ENCODE measurements at places on chromosomes 13 and 19. TPM values are rescaled to one million over a fixed set of nuclear protein-coding genes. Genes with fewer than 3 reads are reported as not detected.

RLN3 gene
- not detected for total RNA-seq

MADCAM1 gene
- 0.14 TPM for total RNA-seq

CPB2 gene
- not detected for total RNA-seq

CGB7 gene
- not detected for total RNA-seq

BEST2 gene
- not detected for total RNA-seq

ZNF154 gene
- 4.4 TPM for total RNA-seq

ESD gene
- 162 TPM for total RNA-seq

CGB3 gene
- not detected for total RNA-seq

POU4F1 gene
- total RNA-seq: 0.26 TPM

KCNJ14 gene
- 1.1 TPM for total RNA-seq

ZNF726 gene
- total RNA-seq: 19.1 TPM

LCP1 gene
- total RNA-seq: 1,060 TPM

SF3A2 gene
- total RNA-seq: 146 TPM

- peak; percentile 33 for DNase-seq
- peak overlapping the region; percentile 83 for H3K27ac ChIP-seq
- peaks cover 29% of the 10 kb centered on the region for H3K4me1 ChIP-seq
Measured at GRCh38 chr13:51950722-51951121, 60.5 kb downstream of the ATP7B start.

DNA sequence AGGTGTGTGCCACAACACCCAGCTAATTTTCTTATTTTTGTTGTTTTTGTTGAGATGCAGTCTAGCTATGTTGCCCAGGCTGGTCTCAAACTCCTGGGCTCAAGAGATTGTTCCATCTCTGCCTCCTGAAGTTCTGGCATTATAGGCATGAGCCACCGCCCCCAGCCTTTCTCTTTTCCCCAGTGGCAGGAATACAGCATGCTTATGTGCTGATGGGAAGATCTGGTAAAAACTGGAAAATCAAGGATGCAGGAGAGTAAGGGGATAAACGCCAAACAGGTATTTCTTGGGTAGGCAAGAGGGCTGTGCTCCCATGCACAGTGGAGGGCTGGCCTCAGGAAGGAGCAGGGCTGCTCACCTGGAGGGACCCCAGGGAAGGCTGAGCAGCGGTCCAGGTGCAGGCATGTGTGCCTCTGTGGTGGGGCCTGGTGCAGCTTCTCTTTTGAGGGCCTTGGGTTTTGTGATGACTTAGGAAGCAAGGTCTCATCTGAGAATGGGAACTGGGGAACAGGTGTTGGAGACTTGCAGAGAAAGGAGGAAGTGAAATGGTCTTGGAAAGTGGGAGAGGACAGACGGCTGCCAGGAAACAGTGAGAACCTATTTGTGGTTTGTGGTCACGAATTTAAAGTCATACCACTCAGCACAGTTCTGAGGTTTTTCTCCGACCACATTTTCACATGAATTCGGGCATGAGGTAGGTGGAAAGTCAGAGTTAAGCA, 106.5 kb downstream of the TEX26 start:
- H3K4me3 ChIP-seq: peak overlapping the region; percentile 22
- DNase-seq: peak; percentile 41
- peak overlapping the region; percentile 44 for H3K27ac ChIP-seq
- no peaks in the 10 kb centered on the region for H3K36me3 ChIP-seq
- H3K27me3 ChIP-seq: peaks cover 13% of the 10 kb centered on the region

GRCh38 chr13:36639610-36640009, 34.2 kb upstream of the SERTM1 start:
- no peak overlapping the region for H3K27ac ChIP-seq
- H3K4me3 ChIP-seq: no peak overlapping the region
- H3K4me1 ChIP-seq: no peaks in the 10 kb centered on the region
- no peaks in the 10 kb centered on the region for H3K36me3 ChIP-seq

- no peaks in the 10 kb centered on the region for H3K4me1 ChIP-seq
- H3K36me3 ChIP-seq: no peaks in the 10 kb centered on the region
- no peak for DNase-seq
- H3K27ac ChIP-seq: no peak overlapping the region
Measured at GRCh38 chr13:113792886-113793717, 34.1 kb downstream of the TMEM255B start.

GRCh38 chr13:110702591-110703526, 3.1 kb downstream of the CARS2 start:
- no peak for DNase-seq
- H3K27ac ChIP-seq: no peak overlapping the region
- peaks cover 41% of the 10 kb centered on the region for H3K36me3 ChIP-seq
- H3K27me3 ChIP-seq: no peaks in the 10 kb centered on the region

DNA sequence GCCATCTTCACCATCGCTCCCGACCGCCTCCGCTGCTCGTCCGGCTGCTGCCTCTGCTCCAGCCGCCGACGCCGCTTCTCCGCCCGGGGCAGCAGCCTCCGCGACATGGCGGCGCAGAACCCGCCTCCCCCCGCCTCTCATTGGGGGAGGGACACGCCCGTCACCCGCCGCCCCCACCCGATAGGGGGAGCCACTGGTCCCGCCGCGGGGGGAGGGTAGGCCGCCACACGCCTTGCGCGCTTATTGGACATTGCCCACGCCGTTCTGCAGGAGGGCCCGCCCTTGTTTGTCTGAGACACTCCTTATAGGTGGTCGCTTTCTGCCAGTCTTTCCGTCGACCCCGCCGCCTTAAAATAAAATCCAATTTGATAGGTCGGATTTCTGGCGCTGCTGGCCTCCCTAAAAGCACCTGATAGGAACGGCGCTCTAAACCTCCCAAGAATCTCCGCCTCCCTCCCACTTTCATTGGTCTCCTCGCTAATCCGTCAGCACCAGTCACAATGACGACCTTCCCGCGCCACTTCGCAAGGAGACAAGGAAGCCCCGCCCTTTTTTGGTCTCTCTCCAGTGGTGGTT, at the start of gene HNRNPL:
HNRNPL (minus strand) TSS at position 127 of the 576 bp plus-strand sequence; CDS start at position 107, 20 bp downstream.
- no peaks in the 10 kb centered on the region for H3K27me3 ChIP-seq
- peak within 1 kb of the TSS; percentile 99 for H3K27ac ChIP-seq
- H3K4me3 ChIP-seq: peak within 1 kb of the TSS; percentile 97
- H3K4me1 ChIP-seq: peaks cover 42% of the 10 kb centered on the region
- H3K36me3 ChIP-seq: peaks cover 43% of the 10 kb centered on the region

DNA sequence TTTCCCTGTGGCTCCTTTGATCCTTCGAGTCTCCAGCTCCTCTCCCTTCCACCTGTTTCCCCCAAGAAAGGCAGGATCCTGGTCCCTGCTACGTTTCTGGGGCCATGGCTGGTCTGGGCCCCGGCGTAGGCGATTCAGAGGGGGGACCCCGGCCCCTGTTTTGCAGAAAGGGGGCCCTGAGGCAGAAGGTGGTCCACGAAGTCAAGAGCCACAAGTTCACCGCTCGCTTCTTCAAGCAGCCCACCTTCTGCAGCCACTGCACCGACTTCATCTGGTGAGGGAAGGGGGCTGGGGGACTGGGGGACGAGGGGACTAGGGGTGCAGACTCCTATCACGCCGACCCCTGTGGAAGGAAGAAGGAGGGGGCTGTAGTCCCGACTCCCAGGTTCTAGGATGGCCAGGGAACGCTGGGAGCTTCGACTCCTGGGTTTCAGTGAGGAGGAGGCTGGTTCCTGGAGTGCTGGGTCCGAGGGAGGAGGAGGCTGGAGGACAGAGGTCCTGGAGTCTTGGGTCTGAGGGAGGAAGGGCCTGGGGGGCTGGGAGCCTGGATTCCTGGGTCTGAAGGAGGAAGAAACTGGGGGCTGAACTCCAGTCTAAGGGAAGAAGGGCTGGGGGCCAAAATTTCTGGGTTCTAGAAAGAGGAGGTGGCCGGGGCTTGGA, 524 bp downstream of the PRKCG start:
- DNase-seq: no peak
- peaks cover 20% of the 10 kb centered on the region for H3K27me3 ChIP-seq
- no peaks in the 10 kb centered on the region for H3K36me3 ChIP-seq
- no peak overlapping the region for H3K4me3 ChIP-seq

DNA sequence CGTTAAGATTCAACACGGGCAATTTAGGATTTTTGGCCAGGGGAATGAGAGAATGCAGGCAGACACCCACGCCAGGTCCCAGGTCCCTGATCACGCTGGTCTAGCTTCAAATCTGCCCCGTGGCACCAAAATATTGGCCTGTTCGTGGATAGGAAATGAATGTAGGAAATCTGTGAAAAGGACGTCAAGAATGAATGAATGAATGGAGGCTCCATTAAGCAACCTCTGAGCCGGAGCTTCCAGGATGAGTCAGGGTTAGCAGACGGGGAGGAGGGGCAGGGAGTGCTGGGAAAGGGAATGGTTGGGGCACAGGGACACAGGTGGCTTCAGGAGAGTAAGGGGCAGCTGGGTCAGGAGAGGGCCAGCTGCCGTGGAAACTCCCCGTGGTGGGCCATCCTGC, 4.2 kb downstream of the SULT2B1 start:
- no peaks in the 10 kb centered on the region for H3K36me3 ChIP-seq
- H3K4me3 ChIP-seq: no peak overlapping the region
- peaks cover 10% of the 10 kb centered on the region for H3K27me3 ChIP-seq
- H3K27ac ChIP-seq: no peak overlapping the region
- no peaks in the 10 kb centered on the region for H3K4me1 ChIP-seq

GRCh38 chr19:51027126-51027806, 850 bp upstream of the KLK11 start:
- DNase-seq: no peak
- no peak overlapping the region for H3K4me3 ChIP-seq
- no peaks in the 10 kb centered on the region for H3K36me3 ChIP-seq
- peaks cover 29% of the 10 kb centered on the region for H3K27me3 ChIP-seq

DNA sequence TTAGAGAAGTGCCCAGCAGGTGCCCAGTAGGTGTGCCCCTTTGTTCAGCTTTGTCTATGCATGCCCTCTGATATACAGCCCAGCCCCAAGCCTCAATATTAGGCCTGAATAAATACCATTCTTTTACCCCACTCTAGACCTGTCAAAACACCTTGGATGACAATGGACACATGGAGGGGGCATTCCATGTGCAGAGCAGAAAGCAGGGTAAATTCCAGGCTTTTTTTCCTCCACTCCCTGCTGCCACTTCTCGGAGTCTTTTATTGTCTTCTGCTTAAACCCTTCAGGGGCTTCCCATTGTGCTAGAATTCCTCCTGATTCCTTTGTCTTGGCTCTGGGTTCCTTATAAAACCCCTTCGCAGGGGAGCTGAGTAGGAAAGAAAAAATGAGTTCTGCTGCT, 5.8 kb upstream of the FRY start:
- no peak overlapping the region for H3K4me3 ChIP-seq
- no peaks in the 10 kb centered on the region for H3K36me3 ChIP-seq
- H3K27me3 ChIP-seq: no peaks in the 10 kb centered on the region
- H3K27ac ChIP-seq: no peak overlapping the region

- no peaks in the 10 kb centered on the region for H3K27me3 ChIP-seq
- H3K4me1 ChIP-seq: peaks cover 19% of the 10 kb centered on the region
- no peak for DNase-seq
- no peak overlapping the region for H3K4me3 ChIP-seq
Measured at GRCh38 chr13:113483081-113483480, 7.4 kb downstream of the DCUN1D2 start.

DNA sequence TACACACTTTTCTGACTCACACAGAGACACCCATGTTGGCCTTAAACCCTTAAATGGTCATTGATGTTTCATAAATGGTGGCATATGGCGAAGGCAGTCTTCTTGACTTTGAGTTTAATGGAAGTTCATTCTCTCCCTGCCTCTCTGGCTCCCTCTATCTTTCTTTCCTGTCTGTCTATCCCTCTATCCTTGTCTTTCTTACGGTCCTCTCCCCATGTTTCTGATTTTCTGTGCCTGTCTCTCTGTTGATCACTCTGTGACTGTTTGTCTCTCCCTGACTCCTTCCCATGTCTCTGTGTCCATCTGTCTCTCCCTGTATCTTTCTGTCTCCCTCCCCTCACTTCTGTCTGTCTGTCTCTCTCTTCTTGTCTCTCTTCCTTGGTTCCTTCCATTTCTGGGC, 43.2 kb upstream of the SHKBP1 start:
- H3K27me3 ChIP-seq: peaks cover 19% of the 10 kb centered on the region
- no peak for DNase-seq
- H3K36me3 ChIP-seq: no peaks in the 10 kb centered on the region
- H3K27ac ChIP-seq: no peak overlapping the region
- no peak overlapping the region for H3K4me3 ChIP-seq

GRCh38 chr13:93226623-93227279, at the start of gene GPC6:
TSS of gene GPC6 (plus strand) at chr13:93226807.
- H3K27me3 ChIP-seq: peaks cover 38% of the 10 kb centered on the region
- peaks cover 1% of the 10 kb centered on the region for H3K4me1 ChIP-seq
- no peaks in the 10 kb centered on the region for H3K36me3 ChIP-seq
- H3K4me3 ChIP-seq: no peak within 1 kb of the TSS
- no peak for DNase-seq

- H3K4me3 ChIP-seq: no peak overlapping the region
- peaks cover 3% of the 10 kb centered on the region for H3K36me3 ChIP-seq
Measured at GRCh38 chr13:23848019-23848418, 41.2 kb downstream of the MIPEP start.

GRCh38 chr13:46593398-46593797, 40.4 kb downstream of the LRCH1 start:
- peak; percentile 79 for DNase-seq
- H3K4me1 ChIP-seq: peaks cover 73% of the 10 kb centered on the region
- H3K27ac ChIP-seq: peak overlapping the region; percentile 47
- H3K36me3 ChIP-seq: peaks cover 2% of the 10 kb centered on the region
- H3K4me3 ChIP-seq: peak overlapping the region; percentile 15

- H3K27ac ChIP-seq: no peak overlapping the region
- H3K4me1 ChIP-seq: no peaks in the 10 kb centered on the region
- no peak for DNase-seq
- H3K4me3 ChIP-seq: no peak overlapping the region
- H3K36me3 ChIP-seq: no peaks in the 10 kb centered on the region
Measured at GRCh38 chr19:15563325-15563794, 51.7 kb upstream of the CYP4F8 start.

GRCh38 chr19:10372690-10373089, 7.7 kb downstream of the TYK2 start:
- no peak for DNase-seq
- H3K4me1 ChIP-seq: no peaks in the 10 kb centered on the region
- no peak overlapping the region for H3K27ac ChIP-seq
- H3K36me3 ChIP-seq: peaks cover 31% of the 10 kb centered on the region
- no peak overlapping the region for H3K4me3 ChIP-seq

DNA sequence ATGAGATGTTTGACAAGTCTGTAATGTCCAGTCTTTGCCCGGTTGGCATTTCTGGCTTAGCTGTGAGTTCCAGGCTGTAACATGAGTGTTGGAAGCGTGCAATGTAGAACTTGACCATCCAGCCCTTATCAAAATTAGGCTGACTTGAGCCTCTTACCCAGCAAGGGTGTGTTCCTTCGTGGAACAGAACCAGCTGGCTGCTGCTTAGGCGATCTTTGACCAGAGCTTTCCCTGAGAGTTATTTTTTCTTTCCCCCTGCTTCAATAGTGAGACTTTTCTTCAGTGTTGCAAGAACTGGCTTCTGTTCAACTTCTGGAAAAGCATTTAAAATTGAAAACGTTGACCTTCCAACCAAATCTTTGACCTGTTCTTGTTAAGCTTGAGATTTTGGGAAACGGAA, 6.5 kb downstream of the TNFSF13B start:
- no peak overlapping the region for H3K4me3 ChIP-seq
- H3K4me1 ChIP-seq: peaks cover 4% of the 10 kb centered on the region

- no peaks in the 10 kb centered on the region for H3K36me3 ChIP-seq
- no peak for DNase-seq
- no peaks in the 10 kb centered on the region for H3K4me1 ChIP-seq
- no peak overlapping the region for H3K4me3 ChIP-seq
Measured at GRCh38 chr13:78129823-78130222, 211.2 kb upstream of the EDNRB start.

Data from activated CD4-positive, alpha-beta T cell treated with anti-CD3 and anti-CD28 coated beads for 36 hours (primary cell).